HepG2 (cell line): ENCODE measurements at places on chromosomes 1 and 21. TPM values are rescaled to one million over a fixed set of nuclear protein-coding genes. Genes with fewer than 3 reads are reported as not detected.

GRCh38 chr1:22050330-22050729, 2.2 kb upstream of the CDC42 start:
- DNase-seq, result no peak

The ATP6V0B gene
- 76.4 and 161 TPM in 2 replicates for total RNA-seq

The ASPM gene
- total RNA-seq, result 29.1 and 35.8 TPM in 2 replicates

- DNase-seq, result no peak
Observed at GRCh38 chr1:46205791-46206190, 2.7 kb downstream of the LURAP1 start.

The ST6GALNAC5 gene
- not detected in 2 replicates for total RNA-seq

DNA sequence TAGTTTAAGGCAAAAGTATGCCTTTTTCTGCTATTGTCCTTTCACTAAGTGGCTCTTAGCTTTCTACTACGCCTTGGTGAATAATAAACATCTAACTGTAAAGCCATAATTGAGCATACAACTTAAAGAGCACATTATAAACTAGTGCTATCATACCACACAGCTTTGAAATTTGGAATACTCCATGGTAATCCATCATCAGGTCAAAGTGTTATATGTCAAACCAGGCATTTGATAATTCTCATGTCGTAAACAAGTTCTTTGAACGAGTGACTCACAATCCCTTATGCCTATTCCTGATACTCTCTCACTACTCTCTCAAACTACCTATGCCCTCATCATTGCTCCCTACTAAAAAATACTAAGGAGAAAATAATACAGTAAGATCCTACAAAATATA, 60.3 kb upstream of the FMN2 start:
- no peak for DNase-seq

- DNase-seq, result no peak
Observed at GRCh38 chr1:27912429-27912828, 22.4 kb upstream of the SMPDL3B start.

The BRDT gene
- total RNA-seq, result not detected in 2 replicates

DNA sequence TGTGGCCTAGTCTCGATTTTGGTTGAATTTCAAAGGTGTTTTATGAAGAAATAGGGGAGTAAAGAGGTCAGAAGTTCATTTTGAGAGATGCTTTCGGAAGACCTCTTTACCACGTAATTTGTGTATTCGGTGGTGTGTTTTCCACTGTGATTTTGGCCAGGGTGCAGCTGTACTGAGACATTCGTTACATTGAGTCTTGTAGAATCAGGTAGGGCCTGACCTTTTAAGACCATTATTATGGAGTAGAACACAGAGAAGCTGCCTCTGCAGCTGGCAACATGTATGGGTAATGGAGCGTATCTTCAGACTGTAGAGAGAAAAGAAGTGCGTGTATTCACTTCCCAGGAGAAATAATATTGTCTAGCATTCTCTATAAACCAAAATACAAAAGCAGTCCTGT, 326.5 kb downstream of the PDE4B start:
- DNase-seq, result no peak

- DNase-seq, result no peak
Observed at GRCh38 chr1:29286194-29286767, 50.0 kb downstream of the PTPRU start.

GRCh38 chr1:188397521-188397920, 1568.8 kb downstream of the PLA2G4A start:
- no peak for DNase-seq

- DNase-seq, result no peak
Observed at GRCh38 chr1:61724506-61724812, 482 bp downstream of the TM2D1 start.

DNA sequence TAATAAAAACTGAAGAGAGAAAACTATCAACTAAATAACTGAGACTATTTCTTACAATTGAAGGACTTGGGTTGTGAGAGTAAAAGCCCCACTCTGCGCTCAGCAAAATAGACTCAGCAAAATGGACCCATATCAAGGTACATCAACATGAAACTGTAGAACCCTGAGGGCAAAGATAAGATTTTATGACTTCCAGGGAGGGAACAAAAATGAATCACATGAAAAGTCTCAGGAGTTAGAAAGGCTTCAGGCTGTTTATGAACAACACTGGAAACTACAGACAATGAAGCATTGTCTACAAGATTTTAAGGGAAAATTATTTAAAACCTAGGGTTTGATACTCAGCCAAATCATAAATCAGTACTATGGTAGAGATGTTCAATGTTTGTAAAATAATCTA, 434.3 kb downstream of the PTPRC start:
- no peak for DNase-seq

DNA sequence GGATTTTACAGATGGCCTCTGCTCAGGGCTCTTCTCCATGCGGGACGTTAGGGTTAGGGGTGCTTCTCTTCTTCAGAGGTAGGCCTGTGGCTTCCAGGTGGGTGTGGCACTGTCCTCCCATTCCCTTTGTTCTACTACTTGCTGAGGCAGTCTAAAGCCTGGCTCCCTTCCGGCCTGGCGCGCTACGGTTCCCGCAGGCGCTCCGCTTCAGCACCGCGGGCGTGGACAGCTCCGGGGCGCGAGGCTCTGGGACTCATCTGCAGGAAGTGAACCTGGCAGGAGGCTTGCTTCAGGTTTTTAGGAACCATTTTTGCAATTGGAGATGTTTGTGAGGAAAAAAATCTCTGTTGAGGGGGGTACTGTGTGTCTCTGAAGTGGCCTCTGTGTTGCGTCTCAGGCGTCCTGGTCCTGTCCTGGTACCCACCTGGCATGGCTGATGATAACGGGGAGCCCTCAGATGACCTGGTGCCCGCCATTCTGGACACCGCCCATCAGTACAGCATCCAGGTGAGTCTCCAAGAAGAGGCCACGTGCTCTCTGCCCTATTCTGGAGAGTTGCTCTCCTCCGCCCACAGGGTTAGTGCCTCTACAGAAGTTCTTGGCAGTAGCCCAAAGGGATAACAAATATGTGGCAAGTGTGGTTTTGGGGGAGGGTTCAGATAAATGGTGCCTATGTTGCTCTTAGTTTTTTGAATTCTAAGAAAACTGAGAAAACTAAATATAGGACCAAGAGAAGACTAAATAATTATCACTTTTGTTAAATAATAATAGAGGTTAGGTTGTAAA, 1.9 kb downstream of the MANEAL start:
- no peak for DNase-seq

The S1PR1 gene
- not detected in 2 replicates for total RNA-seq
